H7 (cell line): ENCODE measurements at places on chromosomes 7 and 10.

DNA sequence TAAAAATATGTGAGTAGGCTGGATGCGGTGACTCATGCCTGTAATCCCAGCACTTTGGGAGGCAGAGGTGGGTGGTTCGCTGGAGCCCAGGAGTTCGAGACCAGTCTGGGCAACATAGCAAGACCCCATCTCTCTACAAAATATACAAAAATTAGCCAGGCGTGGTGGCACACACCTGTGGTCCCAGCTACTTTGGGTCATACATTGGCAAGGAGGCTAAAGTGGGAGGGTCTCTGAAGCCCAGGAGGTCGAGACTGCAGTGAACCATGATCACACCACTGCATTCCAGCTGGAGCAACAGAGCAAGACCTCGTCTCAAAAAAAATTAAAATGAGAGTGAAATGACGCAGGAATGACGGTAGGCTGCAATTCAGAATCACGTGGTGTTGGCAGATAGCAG is 64.7 kb upstream of the SH2B2 start:
- DNase-seq: no peak

DNA sequence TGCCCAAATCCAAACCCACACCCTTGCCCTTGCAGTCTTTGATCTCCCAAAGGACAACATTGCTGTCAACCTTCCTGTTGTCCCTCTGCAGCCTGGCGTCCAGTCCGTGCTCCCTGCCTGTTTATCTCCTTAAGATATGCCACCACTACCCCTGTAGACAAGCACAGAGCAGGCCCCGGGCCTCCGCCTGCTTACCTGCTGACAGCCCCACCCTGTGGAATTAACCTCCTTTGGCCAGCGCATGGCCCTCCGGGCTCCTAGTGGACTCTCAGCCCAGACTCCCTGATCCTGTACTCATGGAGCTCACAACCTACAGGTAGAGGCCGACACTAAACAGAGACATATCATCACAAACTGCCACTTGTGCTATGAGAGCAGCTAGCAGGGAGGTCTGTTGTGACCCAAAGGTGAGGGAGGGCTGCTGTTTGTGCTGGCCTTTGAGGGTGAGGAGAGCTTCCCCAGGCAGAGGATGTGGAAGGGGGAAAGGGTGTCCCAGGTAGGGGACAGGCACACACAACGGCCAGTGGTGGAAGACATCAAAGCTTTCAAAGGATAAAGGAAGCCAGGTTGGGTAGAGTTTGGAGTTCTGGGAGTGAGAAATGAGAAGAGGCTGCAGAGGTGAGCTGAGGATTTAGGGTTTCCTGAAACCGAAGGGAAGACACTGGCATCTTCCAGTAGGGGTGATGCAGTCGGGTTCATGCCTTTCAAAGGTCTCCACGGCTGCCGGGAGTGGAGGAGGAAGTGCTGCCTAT is 174.5 kb upstream of the ZMIZ1 start:
- DNase-seq: no peak

DNA sequence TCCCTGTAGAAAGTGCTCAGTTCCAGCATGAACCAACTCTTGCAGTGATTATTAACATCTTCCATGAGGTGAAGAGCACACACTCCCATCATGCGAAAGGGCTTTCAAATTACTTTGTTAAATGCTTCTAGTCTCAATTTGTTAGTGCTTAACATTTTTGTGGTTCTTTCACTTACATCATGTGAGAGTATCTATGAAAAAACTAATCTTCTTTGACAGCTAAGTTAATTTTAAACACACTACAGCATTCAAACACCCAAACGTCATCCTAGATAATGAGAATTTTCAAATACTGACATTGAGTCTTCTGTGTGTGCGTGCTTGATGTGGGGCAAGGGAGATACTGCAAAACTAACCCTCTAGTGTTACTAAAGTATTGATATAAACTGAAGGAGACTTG is 84.8 kb downstream of the ETV1 start:
- no peak for DNase-seq

GRCh38 chr7:36264123-36264801 is 111.2 kb downstream of the EEPD1 start:
- no peak for DNase-seq

DNA sequence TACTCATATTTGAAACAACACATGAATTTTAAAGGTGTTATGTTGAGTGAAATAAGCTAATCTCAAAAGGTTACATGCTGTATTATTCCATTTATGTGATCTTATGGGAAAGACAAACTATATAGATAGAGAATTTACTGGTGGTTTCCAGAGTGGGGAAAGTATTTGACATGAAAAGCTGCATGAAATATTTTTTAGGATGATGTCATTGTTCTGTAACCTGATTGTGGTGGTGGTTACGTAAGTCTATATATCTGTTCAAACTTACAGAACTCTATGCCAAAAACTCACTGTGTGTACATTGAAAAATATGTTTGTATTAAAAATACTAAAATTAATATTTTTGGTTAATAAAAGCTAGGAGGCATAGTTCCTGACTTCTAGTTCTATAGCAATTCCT is 453.0 kb downstream of the SORCS3 start:
- DNase-seq: no peak

- DNase-seq: no peak
Measured at GRCh38 chr10:7000061-7000460, 410.8 kb downstream of the SFMBT2 start.

DNA sequence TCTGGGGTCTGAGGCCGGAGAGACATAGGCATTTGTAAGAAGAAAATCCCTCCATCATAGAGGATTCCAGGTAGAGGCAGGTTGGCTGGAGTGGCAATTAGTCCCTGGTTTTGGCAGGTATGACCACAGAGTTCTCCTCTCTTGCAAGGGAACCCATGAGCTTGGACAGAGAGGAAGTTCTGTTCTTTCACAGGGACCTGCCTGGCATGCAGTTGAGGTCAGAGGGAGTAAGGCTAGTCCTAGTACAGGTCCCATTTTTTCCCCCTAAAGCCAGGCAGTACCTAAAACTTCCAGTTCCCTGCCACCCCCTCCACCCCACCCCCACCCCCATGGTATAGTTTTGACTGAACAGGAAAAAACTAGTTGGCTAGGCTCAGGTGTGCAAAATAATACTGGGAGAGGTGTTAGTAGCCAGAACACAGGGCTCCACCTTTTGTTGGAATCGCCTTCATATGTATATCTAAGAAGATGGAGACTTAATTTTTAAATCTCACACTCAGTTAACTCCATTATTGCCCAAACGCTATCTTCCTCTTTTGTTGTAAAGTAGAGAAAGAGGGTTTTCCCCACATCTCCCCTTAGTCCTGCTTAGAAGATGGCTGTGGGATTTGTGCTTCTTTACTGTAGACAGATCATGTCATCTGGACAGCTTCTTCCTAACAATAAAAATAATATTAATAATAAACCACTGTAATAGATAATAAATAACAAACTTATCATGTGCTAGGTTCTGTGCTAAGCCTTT is 188.1 kb downstream of the TCF7L2 start:
- DNase-seq: no peak

DNA sequence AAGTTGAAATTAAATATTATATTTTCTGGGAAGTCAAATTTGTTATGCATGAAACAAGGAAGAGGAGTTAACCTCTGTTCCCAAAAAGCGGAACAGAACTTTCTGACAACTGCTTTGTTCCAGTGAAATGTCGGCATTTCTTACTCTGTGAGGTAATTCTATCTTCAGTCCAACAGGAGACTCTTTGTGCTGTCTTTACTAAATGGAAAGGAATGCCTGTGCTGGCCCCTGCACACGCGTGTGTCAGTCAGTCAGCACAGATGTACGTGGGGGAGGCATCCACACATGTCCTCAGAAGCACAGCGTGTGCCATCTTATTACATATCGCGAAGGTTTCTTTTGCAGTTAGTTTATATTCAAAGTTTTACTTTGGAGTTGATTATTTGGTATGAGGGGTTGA is 37.5 kb downstream of the NET1 start:
- DNase-seq: no peak

- DNase-seq: no peak
Measured at GRCh38 chr7:151429237-151429559, 10.7 kb downstream of the CRYGN start.

DNA sequence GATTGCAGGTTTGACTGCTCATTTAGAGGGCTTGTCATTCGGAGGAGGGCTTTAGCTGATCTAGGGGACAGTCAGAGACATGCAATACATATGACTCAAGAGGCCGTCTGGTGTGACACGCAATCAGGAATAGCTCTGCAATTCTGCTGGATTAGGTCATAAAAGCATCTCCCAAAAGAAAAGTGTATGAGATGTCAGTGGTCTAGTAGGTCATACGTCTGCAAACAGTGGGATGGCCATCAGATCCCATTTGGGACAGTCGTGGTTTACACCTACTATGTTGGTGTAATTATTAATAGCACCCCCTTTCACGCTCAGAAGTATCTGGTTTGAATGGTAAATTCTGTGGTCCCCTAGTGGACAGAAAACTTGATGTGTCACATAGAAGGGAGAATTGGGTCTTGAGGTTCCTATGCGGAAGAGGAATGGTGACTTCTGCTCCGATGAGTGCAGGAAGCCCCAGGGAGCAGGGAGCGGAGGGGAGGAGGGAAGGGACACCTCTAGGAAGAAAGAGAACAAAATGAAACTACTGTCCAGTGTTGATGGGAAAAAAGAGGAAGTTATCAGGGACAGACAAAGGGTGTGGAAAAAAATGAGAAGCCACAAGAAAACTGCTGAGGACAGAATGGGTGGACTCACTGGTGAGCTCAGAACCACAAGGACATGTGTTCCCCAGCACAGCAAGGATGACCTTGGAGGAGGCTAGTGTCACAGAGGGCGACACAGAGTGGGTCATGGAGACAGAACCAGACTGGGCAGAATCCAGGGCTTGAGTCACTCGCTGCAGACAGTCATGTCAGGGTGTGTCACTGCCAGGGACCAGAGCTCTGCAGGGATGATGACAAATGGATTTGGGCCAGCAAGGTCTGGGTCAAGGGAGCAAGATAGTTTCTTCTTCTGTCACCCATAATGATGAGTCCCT is 59.9 kb downstream of the MAP3K8 start:
- DNase-seq: no peak

DNA sequence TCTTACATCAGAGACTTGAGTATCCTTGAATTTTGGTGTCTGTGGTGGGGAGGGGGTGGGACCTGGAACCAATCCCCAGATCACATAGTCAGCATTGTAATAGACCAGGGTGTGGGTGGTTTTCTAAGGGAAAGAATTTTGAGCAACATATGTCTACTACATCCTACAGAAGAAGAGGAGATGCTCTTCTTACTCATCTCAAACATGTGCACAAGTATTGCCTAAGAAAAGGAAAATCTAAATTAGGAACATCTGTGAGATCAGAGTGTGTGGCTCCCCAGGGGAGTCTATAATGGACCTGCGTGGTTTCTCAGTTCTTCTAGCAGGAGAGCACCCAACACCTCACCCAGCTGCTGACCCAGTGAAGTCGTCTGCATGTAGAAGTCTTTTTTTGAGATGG is 148.8 kb downstream of the CCDC3 start:
- no peak for DNase-seq

DNA sequence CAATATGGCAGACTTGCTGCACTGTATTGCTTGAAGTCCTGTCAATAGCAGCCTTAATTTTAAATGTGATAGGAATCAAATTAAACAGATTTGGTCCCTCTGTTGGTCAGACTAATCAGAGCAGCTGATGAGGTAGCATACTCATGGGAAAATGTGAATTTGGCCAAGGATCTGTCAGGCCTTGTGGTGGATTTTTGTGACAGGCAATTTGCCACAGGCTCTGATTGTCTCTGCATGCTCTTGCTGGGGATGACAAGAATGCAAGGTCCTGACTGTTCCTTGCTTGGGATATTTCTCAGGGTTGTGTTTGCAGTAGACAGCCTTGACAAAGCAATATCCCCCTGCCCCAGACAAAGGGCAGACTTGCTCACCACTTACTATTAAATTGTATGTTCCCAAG is 41.5 kb upstream of the GARS1 start:
- DNase-seq: no peak

DNA sequence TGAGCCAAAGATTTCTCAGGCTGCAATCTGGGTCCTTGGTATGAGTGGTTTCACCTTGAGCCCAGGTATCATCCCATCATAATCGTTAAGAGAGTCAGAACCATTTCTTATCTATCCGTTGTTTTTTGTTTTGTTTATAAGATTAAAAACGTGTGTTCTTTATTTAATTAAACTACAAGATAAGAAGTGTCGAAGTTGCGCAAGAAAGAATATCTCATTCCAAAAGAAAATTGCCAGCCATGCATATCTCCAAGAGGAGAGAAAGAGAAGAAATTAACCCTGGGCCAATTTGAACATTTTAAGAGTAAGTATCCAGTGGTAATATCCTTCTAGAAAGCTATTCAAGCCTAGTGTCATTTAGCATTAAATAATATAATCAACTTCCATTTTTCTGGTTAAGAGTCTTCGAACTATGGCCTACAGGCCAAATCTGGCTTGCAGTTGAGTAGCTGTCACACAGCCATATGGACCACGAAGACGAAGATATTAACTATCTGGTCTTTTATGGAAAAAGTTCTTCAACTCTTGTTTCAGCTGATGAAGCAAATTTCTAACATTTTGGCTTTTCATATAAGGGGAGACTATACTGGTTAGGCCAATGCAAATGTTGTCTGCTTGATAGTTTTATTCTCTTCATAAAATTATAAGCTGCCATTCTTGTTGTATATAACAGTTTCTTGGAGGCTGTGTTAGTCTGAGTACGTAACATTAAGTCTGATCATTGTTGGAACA is 576.4 kb downstream of the REEP3 start:
- DNase-seq: no peak

DNA sequence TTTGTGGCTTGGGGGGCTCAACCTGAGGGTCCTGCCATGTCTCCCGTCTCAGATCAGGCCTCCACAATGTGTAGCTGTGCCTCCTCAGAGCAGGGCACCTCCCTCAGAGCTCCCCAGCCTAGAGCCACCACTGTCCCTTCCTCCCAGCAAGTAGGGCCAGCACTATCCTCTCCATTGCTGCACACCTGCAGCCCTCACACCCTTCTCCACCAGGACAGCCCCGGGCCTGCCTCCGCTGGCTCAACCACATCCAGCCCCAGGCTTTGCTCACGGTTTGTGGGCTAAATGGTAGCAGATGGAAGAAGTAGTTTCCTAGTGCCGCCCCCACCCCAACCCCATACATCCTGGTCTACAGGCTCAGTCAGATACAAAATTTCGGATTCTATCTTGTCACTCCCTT is 10.1 kb downstream of the NFKB2 start:
- peak; percentile 46 for DNase-seq

DNA sequence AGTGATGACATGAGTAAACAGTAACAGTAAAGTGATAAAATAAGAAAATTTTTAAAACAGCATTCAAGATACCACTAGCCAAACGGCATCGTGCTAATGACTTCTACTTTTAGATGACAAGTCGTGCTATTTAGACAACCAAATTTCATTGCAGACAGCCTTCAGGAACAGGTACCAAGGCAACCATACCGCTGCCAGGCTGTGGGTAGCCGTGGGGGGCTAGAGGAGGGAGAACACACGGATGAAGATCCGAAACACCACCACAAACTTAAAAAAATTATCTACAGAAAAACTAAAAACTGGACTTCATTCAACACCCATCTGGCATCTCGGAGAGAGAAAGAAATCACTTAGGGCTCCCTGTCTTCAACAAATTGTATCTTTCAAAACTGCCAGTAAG is 89.6 kb downstream of the RSU1 start:
- DNase-seq: no peak

GRCh38 chr10:6383096-6383812 is 180.5 kb downstream of the PFKFB3 start:
- DNase-seq: no peak

- no peak for DNase-seq
Measured at GRCh38 chr7:116569737-116570136, 44.9 kb downstream of the CAV1 start.
